Stimulated activated CD4-positive, alpha-beta T cell treated with anti-CD3 and anti-CD28 coated beads, TNF-alpha, amount 100 ng/mL, for 1 hour (primary cell): ENCODE measurements at places on chromosomes 3 and 15.

GRCh38 chr3:162544246-162544645, 1047.6 kb downstream of the OTOL1 start:
- DNase-seq, result no peak

- no peak for DNase-seq
Observed at GRCh38 chr3:24242012-24242698, 252.5 kb downstream of the THRB start.

DNA sequence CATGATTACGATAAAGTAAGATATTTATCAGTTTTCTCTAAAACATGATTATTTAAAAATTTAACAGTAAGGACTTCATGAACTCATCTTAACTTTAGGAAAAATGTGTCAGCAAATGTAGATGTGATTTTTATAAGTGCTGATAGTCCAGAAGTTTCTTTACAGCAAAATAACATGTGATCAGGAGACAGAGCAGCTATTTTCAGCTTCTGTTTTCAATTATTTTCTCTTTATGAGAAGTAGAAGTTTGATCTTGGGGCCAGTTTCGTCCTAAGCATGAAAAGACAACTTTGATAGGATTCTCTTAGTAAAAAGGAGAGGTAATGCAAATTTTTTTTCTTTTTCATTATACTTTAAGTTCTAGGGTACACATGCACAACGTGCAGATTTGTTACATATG, 96.5 kb upstream of the TSPAN3 start:
- DNase-seq, result no peak

- DNase-seq, result no peak
Observed at GRCh38 chr15:38479756-38480155, 25.8 kb downstream of the FAM98B start.

DNA sequence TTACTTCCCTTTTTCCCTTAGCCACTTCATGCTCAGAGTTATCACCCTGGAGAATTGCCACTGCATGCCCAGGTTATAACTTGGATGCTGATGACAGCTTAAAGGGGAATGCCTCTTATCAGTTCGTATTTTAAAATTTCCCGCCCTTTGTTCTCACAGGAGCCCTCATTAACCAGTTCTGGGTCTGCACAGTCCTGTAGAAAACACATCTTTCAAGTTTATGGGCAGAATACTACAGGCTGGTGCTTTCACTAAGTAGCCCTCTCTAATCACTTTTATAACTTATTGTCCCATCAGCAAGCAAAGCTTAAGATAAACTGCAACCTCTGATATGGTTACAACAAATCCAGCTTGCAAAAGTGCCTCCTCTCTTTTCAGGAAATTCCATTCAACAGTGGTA, 587.3 kb upstream of the UBE2E2 start:
- DNase-seq, result no peak
